ENCODE measurements at places on chromosomes 1 and 21.

GRCh38 chr1:8569242-8569641, 248.2 kb downstream of the RERE start:
- DNase-seq: no peak

GRCh38 chr1:49408346-49408745, 615.4 kb downstream of the AGBL4 start:
- DNase-seq: no peak

DNA sequence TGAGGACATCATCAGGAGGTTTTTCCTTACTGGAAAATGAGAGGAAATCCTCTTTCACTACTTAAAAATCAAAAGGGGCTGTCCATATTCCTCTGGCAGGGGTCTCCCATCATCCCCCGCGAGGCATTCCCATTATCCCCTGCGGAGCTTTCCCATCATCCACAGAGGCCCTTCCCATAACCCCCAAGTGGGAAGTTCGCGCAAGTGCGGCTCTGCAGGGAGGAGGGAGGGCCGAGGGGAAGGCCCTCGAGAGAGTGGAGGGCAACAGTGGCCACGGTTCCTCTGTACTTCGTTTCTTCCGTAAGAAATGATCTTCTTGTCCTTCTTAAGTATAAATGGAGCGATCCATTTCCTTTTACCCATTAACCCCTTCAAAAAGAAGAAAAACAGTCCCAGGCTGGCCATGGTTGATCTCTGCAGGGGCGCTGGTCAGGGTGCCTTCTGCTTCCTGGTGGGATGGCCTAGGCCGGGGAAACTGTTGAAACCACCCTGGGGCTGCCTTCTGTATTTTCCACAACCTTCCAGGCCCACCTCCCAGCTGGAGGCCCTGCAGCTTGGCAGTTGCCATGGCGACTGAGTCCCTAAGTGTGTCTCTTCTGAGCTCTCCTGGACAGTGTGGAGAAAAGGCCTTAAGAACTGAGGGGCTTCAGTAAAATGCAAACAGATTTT, 3.6 kb upstream of the RSPH1 start:
- DNase-seq: no peak

- no peak for DNase-seq
Measured at GRCh38 chr1:88634538-88634937, 49.5 kb upstream of the PKN2 start.

DNA sequence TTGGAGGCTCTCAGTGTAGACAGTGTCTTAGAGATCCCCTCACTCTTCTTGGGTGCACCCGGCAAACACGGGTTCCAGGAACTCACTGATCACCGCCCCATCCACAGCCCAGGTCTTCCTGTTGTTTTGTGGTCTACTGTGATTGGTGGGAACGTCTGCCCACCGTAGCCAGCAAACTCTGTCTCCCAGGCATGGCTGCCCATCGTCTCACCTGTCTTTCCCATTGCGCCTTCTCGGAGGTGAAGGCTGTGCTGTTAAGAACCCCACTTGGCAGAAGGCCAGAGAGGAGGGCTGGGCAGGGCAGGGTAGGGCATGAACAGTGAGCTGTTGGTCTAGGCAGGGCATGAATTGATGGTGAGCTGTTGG, 14.1 kb upstream of the KCNA2 start:
- DNase-seq: no peak

DNA sequence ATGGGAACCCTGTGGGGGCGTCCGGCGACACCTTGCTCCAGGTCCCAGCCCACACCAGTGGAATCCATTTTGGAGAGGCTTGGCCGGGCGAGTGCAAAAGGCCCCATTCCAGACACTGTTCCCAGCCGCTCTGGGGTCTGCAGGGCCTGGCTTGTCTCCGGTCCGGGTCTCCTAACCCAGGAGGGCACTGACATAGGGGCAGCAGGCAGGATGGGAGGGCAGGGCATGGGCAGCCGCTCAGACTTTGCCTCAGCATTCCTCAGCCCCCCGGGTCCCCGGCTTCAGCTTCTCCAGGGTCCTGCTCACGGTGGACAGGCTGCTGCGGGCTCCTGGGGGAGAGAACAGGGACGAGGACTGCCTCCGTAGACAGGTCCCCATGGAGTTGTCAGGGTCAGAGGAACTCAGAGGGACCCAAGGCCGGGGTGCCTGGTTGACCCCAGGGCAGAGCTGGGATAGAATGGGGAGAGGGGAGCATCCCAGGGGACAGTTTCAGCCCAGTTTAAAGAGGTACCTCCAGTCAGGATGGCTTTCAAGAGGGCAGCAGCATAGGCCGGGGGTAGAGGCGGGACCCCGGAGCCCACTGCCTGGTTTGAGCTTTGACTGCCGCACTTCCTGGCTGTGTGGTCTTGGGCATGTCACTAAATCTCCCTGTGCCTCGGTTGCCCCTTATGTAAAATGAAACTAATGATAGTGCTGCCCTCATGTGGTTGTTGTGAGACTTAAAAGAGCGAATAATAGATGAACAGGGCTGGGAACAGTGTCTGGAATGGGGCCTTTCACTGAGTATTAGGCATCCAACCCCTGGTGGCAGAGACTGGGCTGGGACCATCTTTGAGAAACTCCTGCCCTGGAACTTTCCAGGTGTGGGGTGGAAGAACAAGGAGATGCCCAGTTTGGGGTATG, 3.7 kb downstream of the KNCN start:
- DNase-seq: no peak

- DNase-seq: no peak
Measured at GRCh38 chr1:50264590-50264989, 155.9 kb downstream of the ELAVL4 start.

GRCh38 chr1:204123376-204123775, 28.5 kb downstream of the ETNK2 start:
- no peak for DNase-seq

GRCh38 chr1:182910143-182910542, 42.8 kb downstream of the SHCBP1L start:
- DNase-seq: no peak

DNA sequence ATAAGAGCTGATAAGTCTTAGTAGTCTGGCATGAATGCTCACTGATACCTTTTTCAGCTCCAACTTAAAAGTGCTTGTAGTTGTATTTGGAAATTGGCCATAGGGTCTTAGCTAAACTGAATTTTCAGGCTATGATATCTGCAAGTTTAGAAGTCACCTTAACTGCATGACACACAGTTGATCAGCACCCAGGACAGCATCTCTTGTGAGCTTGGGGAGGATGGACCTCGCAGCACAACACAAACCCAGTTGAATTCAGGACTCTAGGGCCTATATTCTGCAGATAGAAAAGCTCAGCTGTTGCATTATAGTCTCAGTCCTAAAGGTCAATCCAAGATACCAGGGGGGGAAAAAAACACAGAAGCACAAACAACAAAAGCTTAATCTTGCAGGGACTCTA, 394.3 kb downstream of the KCNH1 start:
- DNase-seq: no peak

GRCh38 chr1:244876228-244876910, 12.0 kb upstream of the HNRNPU start:
- DNase-seq: no peak

- no peak for DNase-seq
Measured at GRCh38 chr1:163436140-163436812, 114.5 kb downstream of the NUF2 start.

DNA sequence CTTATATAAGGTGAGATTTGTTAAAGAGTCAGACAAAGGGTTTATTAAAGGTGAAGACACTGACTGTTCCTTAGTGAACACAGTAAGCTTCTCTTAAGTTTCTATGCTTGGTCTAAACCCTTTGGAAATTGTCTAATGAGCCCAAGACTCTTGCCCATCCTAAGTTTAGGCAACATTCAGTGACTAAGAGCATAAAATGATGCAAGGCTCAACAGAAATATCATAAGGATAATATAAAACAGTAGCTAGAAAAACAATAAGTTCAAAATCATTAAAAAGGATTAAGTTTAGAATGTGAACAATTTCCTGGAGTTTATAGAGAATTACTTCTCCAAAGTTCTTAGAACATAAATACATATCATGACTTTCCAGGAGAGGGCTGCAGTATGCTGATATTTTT, 108.9 kb upstream of the PDC start:
- no peak for DNase-seq

- no peak for DNase-seq
Measured at GRCh38 chr21:36901575-36901974, 64.9 kb downstream of the HLCS start.

GRCh38 chr1:54971317-54971791, 9.1 kb upstream of the TMEM61 start:
- no peak for DNase-seq

- no peak for DNase-seq
Measured at GRCh38 chr1:218332416-218332815, 12.7 kb upstream of the TGFB2 start.

- DNase-seq: no peak
Measured at GRCh38 chr21:30448514-30448913, 8.4 kb downstream of the KRTAP15-1 start.

DNA sequence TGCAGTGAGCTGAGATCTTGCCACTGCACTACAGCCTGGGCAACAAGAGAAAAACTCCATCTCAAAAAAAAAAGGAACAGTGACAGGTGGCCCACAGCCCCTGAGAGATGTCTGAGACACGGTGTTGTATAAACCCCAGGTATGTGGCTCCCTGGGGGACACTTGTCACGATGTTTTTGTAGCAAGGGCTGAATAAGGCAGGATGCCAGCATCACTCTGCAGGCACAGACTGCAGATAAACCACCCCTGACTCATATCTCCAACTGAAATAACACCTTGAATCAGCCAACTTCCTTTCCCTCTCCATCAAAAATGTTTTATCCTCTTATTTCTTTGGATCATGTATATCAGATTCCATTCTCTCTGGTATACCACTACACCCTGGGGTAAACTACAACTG, 52.5 kb downstream of the NMNAT2 start:
- no peak for DNase-seq

- DNase-seq: no peak
Measured at GRCh38 chr1:8992936-8993687, 33.1 kb downstream of the SLC2A7 start.

GRCh38 chr1:3477241-3477995, 23.0 kb downstream of the ARHGEF16 start:
- DNase-seq: no peak

- no peak for DNase-seq
Measured at GRCh38 chr1:233355841-233356704, 28.5 kb downstream of the MAP3K21 start.

DNA sequence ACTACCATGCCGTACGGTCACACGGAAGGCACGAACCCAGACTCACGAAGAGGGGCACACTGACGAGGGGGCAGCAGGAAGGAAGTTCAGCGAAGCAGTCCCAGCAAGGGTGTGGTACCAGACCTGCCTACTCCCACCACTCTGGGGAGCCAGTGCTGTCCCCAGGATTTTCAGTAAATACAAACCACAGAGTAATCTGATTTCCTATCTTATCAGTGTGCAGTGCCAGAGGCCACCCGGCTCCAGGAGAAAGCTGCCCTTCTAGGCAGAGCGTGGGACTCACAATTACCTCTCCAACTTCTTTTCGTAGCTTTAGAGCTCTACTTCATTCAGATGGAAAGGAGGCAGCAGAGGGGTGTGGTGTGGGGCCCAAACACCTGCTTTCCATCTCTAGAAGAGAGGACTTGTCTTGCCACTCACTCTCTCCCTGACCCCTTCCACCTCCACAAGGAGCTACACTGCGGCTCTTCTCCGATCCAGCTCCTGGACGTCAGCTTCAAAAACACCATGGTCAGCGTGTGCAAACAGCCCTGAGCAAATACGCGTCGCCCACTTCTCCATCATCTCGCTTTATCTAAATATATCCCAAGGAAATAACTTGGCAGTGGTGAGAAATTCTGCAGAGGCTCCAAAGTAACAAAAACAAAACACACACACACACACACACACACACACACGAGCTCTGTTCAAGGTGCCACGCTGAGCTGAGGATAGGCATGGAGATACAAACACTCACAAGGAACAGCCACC, 98.5 kb downstream of the MRPL37 start:
- no peak for DNase-seq

- DNase-seq: no peak
Measured at GRCh38 chr1:171877701-171878100, 36.4 kb downstream of the DNM3 start.

- DNase-seq: no peak
Measured at GRCh38 chr1:214165850-214166374, 115.0 kb upstream of the SMYD2 start.

GRCh38 chr1:59554011-59554663, 257.2 kb downstream of the FGGY start:
- no peak for DNase-seq

GRCh38 chr1:194267021-194267420, 1080.6 kb upstream of the B3GALT2 start:
- DNase-seq: no peak
